ENCODE measurements at places on chromosomes 16 and 17. TPM values are rescaled to one million over a fixed set of nuclear protein-coding genes. Genes with fewer than 3 reads are reported as not detected.

DNA sequence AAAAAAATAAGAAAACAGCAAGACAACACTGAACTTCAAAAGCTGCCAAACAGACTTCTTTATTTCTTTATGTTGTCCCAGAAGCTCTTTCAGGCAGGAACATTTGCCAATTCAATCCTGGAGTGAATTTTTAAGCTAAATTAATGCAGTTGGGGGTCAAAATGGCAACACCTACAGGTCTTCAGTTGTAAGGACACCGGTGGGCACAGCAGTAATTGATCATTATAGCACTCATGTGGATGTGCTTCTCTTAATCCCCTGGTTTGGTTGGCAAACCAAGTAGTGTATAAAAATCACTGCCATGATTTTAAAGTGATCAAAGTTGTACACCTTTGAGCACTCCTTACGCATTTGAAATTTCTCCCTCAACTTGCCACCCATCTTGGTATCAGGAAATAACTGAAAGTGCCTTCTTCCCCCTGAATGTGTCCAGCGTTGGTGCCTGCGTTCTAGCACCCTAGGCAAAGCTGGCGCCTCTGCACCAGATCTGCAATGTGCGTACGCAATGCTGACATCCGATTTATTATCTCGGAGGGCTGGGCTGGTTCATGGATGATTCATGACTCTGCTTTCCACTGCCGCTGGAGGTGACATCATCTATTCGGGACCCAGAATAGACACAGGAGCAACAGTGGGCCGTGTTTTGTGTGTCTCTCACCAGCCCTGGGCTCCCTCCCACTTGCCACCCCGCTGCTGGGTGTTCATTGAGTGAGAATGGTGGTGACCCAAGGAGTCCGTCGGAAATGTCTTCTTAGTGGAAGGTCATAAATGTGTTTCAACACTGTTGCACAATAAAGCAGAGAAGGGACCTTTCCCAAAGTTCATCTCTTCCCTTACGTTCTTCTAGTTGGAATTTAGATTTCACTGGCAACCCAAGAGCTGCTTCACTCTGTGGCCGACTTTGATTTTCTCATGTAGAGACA, 203.4 kb downstream of the CCDC182 start:
- DNase-seq: no peak

Gene NLRC5
- total RNA-seq: 1.8 TPM

GRCh38 chr16:73949574-73950320, 346.9 kb upstream of the PSMD7 start:
- DNase-seq: no peak

Gene NPIPA5
- 11.0 TPM for total RNA-seq

GRCh38 chr17:9576521-9577372, at the start of gene CFAP52:
Gene CFAP52 (plus strand): TSS chr17:9576642. CDS start chr17:9576696, 54 bp downstream.
- peak; percentile 59 for DNase-seq

GRCh38 chr17:67246653-67247415, 1.8 kb upstream of the HELZ start:
- DNase-seq: peak; percentile 42

DNA sequence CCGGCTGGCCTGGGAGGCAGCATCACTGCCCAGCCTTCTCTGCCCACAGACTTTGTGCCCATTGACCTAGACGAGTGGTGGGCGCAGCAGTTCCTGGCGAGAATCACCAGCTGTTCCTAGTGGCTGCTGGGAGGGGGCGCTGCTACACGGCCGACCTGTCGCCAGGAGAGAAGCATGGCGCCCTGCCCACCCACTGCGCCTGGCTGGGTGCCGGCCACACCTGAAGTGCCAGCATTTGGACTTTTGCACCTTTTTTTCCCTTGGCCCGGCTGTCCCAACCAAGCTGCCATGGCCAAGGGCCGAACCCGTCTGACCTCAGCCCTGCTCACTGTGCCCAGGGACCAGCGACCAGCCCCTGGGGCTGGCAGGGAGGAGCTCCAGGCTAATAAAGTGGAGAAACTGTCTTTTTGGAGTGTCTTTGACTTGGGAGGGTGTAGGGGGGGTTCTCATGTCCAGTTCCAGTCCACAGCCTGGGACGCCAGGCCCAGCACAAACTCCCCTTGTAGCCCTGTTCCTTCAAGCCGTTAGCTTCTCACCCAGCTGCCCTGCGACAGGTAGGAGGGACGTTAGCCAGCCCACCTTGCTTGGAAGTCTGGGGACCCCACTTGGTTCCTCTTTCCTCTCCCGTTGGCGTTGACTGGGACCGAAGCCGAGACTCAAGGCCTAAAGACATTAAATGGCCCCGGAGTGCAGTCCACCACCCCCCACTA, 939 bp upstream of the WDR90 start:
- DNase-seq: no peak

GRCh38 chr17:80251966-80252365, 8.7 kb upstream of the RNF213 start:
- no peak for DNase-seq

Gene STH
- not detected for total RNA-seq

GRCh38 chr16:57588831-57589230, 39.6 kb upstream of the ADGRG1 start:
- DNase-seq: no peak

DNA sequence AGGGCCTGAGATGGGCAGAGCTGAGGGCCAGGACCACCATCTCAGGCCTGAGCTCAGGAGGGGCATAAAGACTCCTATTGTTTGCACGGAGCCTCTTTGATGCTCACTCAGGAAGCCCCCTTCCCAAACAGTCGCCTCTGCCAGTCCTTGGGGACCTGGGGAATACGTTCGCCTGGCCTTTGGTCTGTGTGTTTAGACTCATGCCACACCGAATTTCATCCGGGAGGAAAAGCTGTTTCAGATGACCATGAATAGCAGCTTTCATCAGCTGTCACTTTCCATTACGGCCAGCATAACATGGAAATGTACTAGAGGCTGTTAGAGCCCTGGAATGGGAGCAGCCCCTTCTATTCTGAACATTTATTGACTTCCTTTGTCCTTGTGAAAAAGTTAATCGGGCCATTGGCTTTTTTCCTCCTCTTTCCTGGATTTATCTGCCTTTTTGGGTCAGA, 139.0 kb downstream of the HS3ST3A1 start:
- DNase-seq: no peak

Gene SECTM1
- 7.0 TPM for total RNA-seq

Gene SCARF1
- 2.1 TPM for total RNA-seq

Gene LCMT1
- 54.6 TPM for total RNA-seq

Gene OR4D1
- total RNA-seq: not detected

GRCh38 chr17:81922566-81923301, 4.8 kb upstream of the SIRT7 start:
- DNase-seq: no peak

DNA sequence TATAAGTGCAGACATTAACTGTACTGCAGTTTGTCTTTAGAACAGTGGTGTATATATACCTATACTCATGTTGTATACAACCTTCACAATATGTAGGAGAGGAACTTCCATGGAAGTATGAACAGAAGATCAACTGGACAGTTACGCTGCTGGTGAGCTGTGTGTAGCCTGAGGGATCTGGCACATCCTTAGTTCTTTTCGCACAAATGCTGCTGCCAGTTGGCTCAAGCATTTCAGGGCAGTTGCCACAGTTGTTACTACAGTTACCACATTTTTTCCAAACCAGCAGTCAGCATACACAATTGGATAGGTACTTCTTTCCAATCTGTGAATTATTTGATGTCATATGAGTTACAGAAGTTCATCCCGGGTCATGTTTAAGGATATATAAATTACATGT, 539.6 kb upstream of the HSBP1 start:
- no peak for DNase-seq

DNA sequence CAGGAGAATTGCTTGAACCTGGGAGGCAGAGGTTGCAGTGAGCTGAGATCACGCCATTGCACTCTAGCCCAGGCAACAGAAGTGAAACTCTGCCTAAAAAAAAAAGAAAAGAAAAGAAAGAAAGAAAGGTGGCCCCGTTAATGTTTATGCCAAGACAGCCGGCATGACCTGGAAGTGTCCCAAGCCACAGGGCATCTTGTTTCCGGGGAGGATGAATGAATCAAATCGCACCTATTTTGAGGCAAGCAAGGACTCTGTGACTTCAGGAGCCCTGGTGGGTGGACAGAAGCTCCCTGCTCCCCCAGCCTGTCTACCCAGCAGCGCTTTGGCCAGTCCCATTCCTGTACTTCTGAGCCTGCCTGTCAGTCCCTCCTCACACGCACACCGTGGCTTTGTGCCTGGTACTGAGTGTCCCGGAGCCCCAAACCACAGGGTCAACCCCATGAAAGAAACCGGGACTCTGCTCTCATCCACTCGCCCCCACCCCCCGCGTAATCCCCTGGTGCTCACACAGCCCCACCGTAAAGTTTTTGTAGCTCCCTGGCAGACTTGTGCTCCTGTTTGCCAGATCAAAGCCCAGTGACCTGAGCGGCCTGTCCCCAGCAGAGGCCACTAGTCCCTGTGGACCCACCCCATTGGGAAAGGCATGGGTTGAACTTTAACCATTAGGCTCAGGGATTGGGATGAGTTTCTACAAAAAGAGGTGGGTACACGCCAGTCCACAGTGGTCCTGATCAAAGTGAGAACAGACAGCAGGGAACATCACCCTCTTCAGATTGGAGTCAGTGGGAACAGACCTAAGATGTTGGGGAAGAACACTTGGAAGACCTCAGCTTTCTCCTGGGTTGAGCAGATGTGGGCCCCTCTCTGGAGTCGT, 19.3 kb downstream of the CD2BP2 start:
- no peak for DNase-seq

- no peak for DNase-seq
Measured at GRCh38 chr16:35176449-35176848, 1717.0 kb downstream of the TP53TG3F start.

GRCh38 chr16:4796982-4797804, 2.0 kb downstream of the SMIM22 start:
- no peak for DNase-seq

Gene PROCA1
- 10.4 TPM for total RNA-seq

GRCh38 chr16:54594601-54595391, 308.2 kb upstream of the IRX3 start:
- DNase-seq: no peak

DNA sequence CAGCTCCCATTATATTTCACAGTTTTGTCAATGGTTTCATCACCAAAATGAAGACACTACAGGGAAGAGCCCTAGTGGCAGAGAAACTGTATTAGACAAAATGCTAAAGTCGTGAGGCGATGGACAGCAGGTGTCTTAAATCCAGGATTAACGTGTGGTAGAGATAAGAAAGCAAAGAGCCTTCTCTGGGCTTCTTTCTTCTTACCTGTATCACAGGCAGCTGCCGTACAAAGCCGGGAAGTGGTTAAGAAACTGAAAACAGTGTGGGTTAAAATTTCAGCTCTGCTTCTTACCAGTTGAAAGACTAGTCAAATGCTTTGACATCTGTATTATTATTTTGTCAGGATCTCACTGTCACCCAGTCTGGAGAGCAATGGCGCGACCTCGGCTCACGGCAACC, 98.2 kb upstream of the NUDT7 start:
- no peak for DNase-seq

DNA sequence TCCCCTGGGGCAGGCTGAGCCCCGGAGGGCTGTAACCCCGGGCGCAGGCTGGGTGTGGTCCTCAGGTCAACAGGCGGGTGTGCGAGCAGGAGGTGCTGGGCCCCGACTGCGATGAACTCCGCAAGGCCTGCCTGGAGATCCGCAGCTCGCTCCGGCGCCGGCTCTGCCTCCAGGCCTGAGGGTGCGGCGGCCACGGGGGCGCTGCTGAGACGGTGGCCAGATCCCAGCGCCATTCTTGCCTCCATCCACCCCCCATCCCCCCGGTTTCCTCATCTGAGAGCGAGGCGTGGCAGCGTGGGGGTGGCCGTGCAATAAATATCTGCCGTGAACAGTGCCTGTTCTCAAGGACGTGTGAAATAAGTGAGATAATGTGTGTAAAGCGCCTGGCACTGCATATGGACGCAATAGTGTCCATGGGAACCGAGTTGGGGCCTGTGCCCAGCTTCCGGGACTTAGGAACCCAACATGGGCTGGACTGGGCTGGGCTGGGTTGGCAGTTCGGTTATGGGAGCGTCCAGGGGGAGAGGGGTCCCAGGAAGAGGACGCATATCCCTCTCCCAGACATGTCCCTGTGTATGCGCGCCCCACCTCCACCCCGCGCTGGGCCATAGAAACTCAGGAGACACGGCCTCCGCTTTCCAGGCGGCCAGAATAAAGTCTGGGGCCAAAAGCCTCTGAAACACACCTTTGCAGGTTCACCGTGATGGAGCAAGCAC, 15.0 kb downstream of the ZNF213 start:
- peak; percentile 77 for DNase-seq

Measured in mesothelial cell of epicardium (in vitro differentiated cells).